ENCODE measurements at places on chromosomes 5 and 9.
A peak's percentile ranks its signal among the peaks of the same experiment; 100 is the strongest.

DNA sequence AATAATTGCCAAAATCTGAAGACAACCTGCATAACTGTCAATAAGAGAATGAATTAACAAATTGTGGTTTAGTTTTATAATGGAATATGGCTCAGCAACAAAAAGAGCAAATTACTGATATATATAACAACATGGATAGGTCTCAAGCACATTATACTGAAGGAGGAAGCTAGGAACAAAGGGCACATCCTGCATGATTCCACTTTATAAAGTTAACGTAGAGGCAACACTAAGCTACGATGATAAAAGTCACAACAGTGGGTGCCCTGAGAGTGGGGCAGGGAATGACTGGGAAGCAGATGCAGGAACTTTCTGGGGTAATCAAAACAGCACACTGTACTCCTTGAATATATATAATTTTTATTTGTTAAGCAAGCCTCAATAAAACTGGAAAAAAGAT is 165.2 kb downstream of the RMI1 start:
- no peak for DNase-seq

GRCh38 chr9:128218518-128219389 is 15.6 kb downstream of the DNM1 start:
- peak; percentile 84 for DNase-seq

DNA sequence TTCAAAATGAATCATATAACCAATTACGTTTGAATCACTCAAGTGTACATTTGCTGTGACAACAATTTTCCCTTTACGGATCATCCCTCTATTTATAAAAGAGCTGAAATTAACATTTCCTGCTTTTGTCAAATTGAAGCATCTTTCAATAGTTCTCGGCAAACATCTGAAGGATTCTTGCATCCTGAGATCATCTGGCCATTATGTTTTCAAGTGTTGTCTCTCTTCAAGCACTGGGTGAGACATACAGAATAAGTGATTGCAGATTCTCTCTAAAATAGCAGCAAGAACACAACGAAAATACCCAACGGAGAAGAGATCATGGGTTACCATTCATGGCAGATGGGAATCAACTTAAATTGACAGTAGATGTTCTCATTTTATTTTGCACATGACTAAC is 283.4 kb upstream of the GRAMD2B start:
- DNase-seq = no peak

DNA sequence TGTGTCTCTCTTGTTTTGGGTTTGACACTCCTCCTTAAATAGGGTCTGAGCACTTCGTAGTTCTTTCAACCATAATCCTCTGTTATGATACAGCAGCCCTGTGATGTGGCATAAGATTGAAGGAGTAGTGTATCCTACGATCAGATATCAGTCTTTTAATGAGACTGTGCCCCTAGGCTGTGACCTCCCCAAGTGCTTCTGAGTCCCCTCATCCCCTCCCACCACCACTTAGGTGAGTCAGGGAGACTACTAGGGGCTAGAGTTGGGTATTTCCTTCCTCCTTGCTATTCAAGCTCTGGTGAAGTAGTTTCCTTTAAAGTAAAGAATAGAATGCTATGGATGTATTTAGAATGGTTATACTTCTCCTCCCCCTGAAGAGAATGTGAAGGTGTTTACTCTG is 637.2 kb upstream of the GRAMD2B start:
- DNase-seq = no peak

- no peak for DNase-seq
Measured at GRCh38 chr5:141373673-141374317, at the start of gene PCDHGA6. Gene PCDHGA6 (plus strand): TSS chr5:141373891. CDS start chr5:141374084, 193 bp downstream.

DNA sequence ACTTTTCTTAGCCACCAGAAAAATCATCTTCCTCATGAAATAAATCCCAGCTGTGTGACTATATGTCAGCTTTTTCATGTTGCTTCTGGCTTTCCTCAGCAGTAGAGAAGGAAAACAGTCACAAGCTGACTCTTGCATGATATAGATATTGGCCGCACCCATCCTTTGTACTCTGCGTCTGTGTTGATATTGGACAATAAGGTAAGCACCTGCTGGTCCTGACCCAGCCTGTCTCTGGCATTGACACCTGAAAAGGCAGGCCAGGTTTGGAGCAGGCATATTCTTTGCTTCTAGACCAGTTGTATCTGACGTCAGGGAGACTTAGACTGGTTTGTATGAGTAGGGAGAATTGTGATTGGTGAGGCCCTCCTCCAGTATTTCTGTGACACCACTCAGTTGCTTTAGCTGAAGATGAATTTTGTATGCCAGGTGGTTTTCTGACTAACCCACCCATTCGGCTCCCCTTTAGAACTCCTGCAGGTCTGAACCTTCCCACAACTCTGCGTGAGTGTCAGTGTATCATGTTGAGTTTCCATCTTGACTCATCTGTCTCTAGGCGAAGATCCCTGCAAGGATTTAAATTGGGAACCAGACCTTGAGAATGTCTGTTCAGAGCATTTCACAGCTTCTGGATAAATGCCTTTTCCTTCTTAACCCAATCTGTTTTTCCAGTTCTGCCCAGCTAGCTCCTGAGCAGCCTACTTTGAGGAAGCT is 151.2 kb upstream of the RUSC2 start:
- DNase-seq = no peak

DNA sequence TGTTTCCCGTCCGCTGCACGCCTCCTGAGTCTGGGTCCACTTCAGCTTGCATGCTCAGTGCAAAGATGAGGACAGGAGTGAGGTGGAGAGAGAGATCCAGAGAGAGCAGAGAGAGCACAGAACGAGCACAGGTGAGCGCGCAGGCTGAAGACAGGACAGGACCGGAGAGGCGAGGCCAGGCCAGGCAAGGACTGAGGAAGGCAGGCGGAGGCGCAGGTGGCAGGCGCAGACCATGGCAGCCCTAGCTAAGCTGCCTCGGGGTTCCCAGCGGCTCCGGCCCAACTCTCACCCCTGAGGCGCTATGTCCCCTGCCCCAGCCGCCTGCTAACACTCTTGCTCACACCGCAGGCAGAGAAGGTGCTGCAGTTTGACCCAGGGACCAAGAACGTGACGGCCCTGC is 9.7 kb downstream of the GRIN1 start:
- no peak for DNase-seq

GRCh38 chr5:132370971-132371602 is 1.6 kb downstream of the SLC22A5 start:
- no peak for DNase-seq

GRCh38 chr9:129673602-129674001 is 8.2 kb downstream of the PRRX2 start:
- no peak for DNase-seq

DNA sequence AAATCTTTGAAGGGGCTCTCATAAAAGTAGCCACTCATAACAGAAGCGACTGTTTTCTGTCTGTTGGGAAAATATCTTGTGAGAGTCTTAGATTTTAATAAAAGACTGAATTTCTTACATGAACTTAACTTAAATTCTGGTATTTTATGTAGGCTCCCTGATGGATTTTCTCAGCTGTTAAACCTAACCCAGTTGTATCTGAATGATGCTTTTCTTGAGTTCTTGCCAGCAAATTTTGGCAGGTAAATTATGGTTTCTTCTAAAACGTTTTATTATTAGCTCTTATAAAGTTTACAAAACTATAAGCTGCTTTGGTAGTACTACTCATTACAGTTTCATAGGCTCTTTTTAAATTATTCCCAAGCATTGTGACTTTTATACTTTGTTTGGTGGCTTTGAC is 87.0 kb downstream of the ERBIN start:
- no peak for DNase-seq

GRCh38 chr5:131114754-131115153 is 50.3 kb downstream of the HINT1 start:
- DNase-seq = no peak

DNA sequence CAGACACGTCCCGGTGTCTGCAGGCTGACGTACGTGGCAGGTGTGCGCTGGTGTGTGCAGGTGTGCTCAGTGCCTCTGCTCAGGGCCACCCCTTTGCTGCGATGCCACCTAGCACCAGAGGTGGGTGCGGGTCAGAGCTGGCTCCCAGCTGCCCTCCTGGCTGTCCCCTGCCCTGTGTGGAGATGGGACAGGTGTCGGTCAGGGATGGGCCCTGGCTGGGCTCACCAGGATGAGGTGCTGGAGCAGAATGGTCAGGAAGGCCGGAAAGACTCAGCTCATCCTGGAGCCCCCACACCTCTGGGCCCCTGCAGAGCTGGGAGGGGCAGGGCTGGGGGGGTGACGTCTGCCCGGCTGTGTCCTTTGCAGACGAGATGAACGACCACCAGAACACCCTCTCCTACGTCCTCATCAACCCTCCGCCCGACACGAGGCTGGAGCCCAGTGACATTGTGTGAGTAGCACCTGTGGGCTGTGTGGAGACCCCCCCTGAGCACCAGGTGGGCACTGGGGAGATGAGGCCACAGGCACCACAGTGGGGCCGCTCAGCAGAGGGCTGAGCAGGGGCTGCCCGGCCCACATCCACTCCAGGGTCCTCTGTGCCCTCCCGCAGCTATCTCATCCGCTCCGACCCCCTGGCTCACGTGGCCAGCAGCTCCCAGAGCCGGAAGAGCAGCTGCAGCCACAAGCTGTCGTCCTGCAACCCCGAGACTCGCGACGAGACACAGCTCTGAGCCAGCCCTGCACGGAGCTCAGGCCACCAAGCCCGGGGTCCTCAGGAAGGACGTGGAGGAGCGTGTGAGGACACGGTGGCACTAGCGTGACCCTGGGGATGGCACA is 89.7 kb downstream of the KCNT1 start:
- no peak for DNase-seq

DNA sequence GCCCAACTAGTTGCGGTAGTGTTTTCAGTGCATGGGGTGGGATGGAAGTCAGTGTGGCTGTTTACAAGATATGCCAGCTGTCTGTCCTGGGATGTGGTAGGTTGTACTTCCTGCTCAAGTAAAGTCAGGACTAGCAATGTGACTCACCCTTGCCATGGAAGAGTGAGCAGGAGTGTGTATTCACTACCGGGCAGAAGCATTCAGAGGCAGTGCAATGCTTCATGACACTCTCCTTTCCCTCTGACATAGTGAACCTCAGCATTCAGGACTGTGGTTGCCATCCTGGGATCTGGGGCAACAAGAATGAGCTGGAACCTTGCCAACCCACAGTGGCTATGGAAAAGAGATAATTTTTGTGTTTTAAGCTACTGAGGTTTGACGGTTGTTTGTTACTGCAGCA is 68.9 kb downstream of the BOD1 start:
- DNase-seq = no peak

- no peak for DNase-seq
Measured at GRCh38 chr5:147479444-147479843, 30.4 kb downstream of the DPYSL3 start.

DNA sequence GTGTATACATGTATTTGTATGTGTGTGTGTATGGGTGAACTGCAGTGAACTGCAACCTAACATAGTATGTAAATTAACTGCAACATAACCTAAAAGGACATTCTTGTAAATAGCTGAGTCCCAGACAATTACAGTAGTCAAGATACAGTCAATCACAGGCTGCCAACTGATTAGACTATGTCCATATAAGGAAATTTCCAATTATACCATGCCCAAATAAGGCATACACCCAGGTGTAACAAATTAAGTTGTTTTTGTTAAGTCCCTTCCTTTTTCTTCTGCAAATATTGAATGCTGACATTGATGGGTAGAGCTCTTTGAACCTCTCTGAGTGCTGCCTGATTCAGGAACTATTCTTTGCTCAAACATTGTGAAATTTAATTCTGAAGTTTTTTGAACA is 594.6 kb upstream of the FAM174A start:
- no peak for DNase-seq

- DNase-seq = no peak
Measured at GRCh38 chr5:118968925-118969375, 19.4 kb downstream of the DTWD2 start.

DNA sequence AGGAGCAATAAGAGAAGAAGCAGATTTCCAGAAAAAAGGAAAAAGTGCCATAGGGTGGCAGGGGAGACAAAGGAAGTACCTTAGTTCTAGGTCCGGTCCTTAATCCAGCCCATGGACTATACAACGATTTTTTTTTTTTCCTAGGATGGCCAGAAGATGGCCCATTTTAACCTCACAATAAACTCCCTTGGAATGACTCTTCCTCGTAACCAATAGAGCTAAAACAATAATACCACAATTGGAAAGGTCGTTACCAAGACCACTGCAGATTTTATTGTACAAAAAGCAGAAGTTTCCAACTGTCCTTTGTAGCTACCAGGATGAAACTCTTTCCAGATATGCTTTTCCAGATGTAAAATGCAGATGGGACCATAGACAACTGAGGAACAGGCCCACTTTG is 34.4 kb upstream of the SSBP2 start:
- no peak for DNase-seq

GRCh38 chr9:132857616-132858342 is 20.3 kb downstream of the AK8 start:
- no peak for DNase-seq

GRCh38 chr9:136533775-136534157 is 12.1 kb downstream of the NOTCH1 start:
- peak; percentile 66 for DNase-seq

GRCh38 chr5:179699616-179700237 is 960 bp downstream of the CANX start:
- DNase-seq = no peak

GRCh38 chr9:136531904-136532798 is 13.7 kb downstream of the NOTCH1 start:
- no peak for DNase-seq

GRCh38 chr9:91873637-91874051 is 76.4 kb downstream of the ROR2 start:
- no peak for DNase-seq

DNA sequence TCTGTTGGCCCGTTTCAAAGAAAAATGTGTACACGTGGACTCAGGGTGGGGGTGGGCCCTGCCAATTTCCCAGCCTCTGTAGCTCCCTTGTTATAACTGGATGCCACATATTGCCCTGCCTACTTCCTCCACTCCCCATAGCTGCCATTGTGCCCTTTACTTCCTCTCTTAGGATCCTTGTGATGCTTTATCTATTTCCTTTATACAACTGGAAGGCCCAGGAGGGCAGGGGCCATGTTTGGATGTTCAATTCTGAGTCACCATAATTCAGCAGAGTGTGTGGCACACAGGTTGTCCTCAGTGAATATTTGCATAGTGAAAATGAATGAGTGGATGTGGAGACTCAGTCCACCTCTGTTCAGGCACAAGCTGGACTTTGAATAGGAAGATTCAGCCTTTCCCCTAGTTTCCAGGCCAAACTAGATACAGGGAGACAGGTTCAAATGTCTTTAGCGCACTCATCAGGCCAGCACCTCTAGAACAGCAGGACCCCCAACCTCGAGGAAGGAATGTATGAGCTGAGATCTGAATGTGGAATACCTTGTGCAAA is 10.6 kb upstream of the FEM1C start:
- no peak for DNase-seq

DNA sequence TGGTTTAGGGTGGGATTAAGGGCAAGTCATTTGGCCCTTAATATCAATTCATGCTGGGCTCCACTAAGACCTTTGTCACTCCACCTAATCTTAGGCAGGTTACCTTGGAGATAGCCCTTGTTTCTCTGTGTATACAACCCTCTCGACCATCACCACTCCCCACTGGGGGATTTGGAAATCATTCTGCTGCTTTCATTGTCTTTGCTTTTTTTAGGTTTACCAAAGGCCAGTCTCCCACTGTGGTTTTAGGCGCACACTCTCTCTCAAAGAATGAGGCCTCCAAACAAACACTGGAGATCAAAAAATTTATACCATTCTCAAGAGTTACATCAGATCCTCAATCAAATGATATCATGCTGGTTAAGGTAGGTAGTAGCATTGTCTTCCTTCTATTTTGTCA is 6.2 kb downstream of the GZMK start:
- no peak for DNase-seq
